Activated CD8-positive, alpha-beta T cell treated with anti-CD3 and anti-CD28 coated beads, Interleukin-2, amount 10 ng/mL, durations not matched to agents 7 days and 5 days (primary cell): ENCODE measurements at places on chromosomes 13 and 19.

GRCh38 chr13:44089452-44089851 lies 209.7 kb downstream of the LACC1 start:
- H3K27me3 ChIP-seq = no peaks in the 10 kb centered on the region
- DNase-seq = no peak
- no peaks in the 10 kb centered on the region for H3K36me3 ChIP-seq

DNA sequence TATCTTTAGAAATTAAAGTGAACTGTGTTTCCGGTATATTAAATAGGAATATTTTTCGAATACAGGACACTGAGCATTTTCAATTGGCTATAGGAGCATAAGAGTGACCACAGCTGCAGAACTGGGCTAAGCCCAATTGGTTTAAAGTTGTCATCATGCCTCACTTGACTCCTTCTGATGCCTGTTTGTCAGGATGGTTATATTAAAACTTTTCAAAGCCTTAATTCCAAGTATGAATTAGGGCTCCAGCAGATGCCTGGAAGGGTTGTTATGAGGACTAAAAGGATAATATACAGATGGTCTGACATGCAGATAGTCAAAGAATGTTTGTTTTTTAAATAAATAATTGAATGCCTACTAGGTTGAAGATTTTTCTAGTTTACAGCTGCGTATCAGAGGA lies 100.0 kb downstream of the LMO7 start:
- H3K36me3 ChIP-seq = peaks cover 6% of the 10 kb centered on the region
- no peak overlapping the region for H3K27ac ChIP-seq
- DNase-seq = no peak

GRCh38 chr13:53254500-53254899 lies 225.9 kb downstream of the OLFM4 start:
- no peaks in the 10 kb centered on the region for H3K4me1 ChIP-seq
- DNase-seq = no peak
- H3K27ac ChIP-seq = no peak overlapping the region
- no peak overlapping the region for H3K4me3 ChIP-seq
- H3K36me3 ChIP-seq = no peaks in the 10 kb centered on the region

GRCh38 chr19:10600149-10600548 lies 13.0 kb upstream of the AP1M2 start:
- H3K4me3 ChIP-seq = no peak overlapping the region
- H3K27ac ChIP-seq = no peak overlapping the region
- H3K27me3 ChIP-seq = peaks cover 6% of the 10 kb centered on the region
- no peak for DNase-seq
